IPS DF 19.7 (cell line): ENCODE measurements at places on chromosomes 3 and 15.

DNA sequence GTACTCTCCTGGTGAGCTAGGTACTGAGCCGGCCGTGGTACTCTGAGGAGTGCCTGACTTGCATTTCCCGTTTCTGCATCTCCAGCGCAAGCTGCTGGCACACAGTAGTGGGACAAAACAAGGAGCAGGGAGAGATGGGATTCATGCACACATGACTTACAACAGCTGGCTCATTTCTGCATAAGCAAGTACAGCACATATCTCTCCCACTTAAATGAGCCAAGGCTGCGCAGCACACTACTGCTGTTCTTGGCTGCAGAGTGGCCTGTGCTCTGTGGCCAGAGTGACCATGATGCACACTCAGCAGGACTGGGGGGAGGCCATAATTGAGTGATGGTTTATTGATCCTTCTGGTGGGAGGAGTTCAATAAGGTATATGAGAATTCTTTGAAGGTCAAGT lies 59.2 kb upstream of the ABHD17C start:
- no peak for DNase-seq

- no peak for DNase-seq
Observed at GRCh38 chr3:172307141-172307560, 141.1 kb downstream of the GHSR start.

GRCh38 chr3:38016847-38017444 lies 12.5 kb downstream of the PLCD1 start:
- DNase-seq: no peak

GRCh38 chr3:138681463-138682220 lies 73.1 kb downstream of the FAIM start:
- no peak for DNase-seq

GRCh38 chr3:148975248-148975647 lies 16.1 kb upstream of the GYG1 start:
- DNase-seq: no peak

- no peak for DNase-seq
Observed at GRCh38 chr3:102661707-102662497, 227.1 kb downstream of the ZPLD1 start.

GRCh38 chr15:47987908-47988532 lies 132.8 kb upstream of the SLC24A5 start:
- peak; percentile 47 for DNase-seq

DNA sequence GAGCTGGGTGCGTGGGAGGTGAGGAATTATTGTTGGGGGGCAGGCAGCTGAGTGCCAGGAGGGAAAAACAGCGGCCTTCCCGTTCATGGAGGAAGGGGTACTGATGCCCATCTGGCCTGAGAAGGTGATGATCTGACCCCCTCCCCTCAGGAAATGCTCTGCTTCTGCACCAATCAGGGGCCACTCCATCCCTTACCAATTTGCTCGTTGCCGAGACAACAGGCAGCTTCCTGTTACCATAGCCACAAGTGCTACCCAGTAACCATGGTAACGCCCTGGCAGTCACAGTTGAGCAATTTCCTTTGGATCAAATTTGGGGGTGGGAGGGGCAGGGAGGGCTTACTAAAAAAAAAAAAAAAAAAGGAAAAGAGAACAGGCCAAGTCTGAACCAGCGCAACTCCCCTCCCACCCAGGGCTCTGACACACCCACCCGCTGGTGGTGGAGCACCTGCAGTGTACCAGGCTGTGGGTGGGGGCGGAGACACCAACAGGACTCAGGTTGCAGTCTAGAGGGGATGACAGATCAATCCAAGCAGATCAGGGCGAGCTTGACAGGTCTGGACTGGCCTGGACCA lies 13.7 kb downstream of the CELF6 start:
- DNase-seq: peak; percentile 47
